ENCODE measurements at places on chromosomes 16 and 17.

DNA sequence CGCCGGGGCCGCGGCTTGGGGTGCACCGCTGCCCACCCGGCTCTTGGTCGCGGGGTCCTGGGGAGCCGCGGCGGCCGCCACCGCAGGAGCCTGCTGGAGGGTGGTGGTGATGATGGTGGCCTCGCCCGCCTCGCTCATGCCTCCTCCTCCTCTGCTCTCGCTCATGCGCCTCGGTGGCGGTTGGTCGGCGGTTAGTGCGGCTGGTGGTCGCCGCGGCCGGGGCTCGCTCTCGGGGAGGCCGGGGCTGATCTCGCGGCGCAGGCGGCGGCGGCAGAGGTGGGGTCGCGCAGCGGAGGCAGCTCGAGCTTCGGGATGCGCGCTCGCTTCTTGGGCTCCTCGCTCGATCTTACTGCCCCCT is 41.6 kb downstream of the AHSP start:
- no peak for DNase-seq

- DNase-seq, result peak; percentile 35
Observed at GRCh38 chr17:55420776-55421178, 858 bp downstream of the MMD start.

GRCh38 chr17:17892009-17892408 is 55.2 kb upstream of the SREBF1 start:
- DNase-seq, result no peak

- DNase-seq, result no peak
Observed at GRCh38 chr17:55433629-55434422, 12.2 kb upstream of the MMD start.

GRCh38 chr17:78356101-78356713 is 3.7 kb downstream of the SOCS3 start:
- DNase-seq, result peak; percentile 94

GRCh38 chr17:75102385-75102821 is 7.4 kb upstream of the ARMC7 start:
- no peak for DNase-seq

DNA sequence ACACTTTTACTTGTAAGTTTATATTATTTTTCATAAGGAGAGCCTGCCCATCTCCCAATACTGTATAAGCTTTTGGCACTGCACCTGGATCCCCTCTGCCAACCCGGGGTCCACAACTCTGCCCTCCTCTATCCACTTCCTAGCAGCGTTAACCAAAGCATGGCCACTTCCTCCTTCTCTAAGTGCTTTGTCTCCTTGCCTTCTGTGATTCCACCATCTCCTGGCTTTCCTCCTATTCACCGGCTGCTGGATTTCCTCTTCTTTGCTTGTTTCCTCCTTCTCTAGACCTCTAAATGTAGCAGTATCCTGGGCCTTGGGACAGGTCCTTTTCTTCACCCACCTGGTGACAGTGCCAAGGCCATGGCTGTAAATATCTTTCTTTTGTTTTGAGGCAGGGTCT is 20.0 kb upstream of the WFIKKN2 start:
- no peak for DNase-seq

GRCh38 chr17:79948945-79949655 is 86.6 kb downstream of the TBC1D16 start:
- DNase-seq, result no peak

DNA sequence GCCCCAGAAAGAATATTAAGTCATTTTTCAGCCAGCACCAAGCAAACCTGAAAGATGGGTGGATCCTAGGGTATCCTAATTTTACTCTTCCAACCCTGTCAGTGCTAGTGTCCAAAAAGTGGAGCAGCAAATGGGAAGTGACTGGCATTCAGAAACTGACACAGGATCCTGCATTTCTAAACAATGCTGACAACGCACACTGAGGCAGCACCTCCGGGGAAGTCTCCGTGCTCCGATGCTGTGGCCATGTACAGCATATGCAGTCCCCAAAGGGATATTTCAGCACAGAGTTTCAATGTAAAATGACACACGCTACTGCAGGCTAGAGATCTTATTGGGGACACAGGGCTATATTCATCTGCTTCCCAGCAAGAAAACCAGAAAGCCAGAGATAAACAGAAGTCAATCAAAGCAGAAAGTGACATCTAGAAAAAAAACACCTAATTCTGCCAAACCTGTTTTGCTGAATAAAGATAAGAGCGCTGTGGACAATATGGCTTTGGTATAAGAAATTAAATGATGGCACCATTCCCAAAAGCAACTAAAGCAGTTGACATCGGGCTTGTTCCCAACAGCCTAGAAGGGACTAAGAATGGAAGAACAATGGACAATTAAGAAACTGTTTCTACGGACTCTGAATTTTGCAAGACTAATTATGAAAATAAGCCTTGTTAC is 17.3 kb downstream of the XYLT1 start:
- no peak for DNase-seq

GRCh38 chr17:29166507-29166887 is 13.7 kb downstream of the MYO18A start:
- DNase-seq, result no peak

DNA sequence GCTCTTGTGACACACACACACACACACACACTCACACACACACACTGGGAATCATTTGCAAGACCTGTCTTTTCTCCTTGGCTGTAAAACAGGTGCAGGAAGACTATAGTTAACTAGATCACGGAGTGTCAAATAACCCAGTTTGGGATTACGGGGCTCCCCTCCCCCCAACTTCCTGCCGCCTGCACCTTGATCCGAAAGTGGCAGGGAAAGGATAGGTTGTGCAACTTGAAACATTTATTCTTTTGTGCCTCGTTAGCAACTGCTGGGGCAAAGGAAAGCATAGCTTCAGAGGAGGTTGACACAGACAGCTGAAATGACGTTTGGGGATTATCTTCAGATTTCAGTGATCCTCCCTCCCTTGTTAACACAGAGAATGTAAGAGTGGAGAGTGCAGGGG is 149.5 kb downstream of the NTN1 start:
- no peak for DNase-seq

GRCh38 chr17:78089576-78090281 is 38.8 kb downstream of the TMC6 start:
- DNase-seq, result no peak

GRCh38 chr17:50219939-50220465 is 18.6 kb upstream of the COL1A1 start:
- DNase-seq, result no peak

GRCh38 chr17:38777641-38778250 is 21.6 kb downstream of the PIP4K2B start:
- DNase-seq, result no peak

GRCh38 chr17:74408815-74409214 is 23.1 kb upstream of the GPRC5C start:
- DNase-seq, result no peak

DNA sequence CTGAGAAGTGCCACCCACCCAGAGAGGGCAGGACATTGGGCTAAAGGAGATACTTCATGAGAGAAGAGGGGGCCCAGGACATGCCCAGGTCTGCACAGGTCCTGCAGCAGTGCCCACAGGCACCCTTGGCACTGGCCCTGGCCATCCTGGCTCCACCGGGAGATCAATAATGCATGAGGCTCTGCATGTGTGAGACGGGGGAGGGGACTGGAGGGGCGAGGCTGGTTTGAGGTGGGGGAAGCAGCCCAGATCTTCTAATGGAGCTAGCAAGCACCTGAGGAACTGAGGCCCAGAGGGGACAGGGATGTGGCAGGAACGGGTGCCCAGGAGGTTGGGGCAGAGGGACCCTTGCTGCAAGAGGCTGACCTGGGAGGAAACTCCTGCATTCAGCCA is 567 bp downstream of the OSBPL7 start:
- DNase-seq, result no peak

GRCh38 chr17:78963378-78963777 is 16.3 kb downstream of the LGALS3BP start:
- no peak for DNase-seq

DNA sequence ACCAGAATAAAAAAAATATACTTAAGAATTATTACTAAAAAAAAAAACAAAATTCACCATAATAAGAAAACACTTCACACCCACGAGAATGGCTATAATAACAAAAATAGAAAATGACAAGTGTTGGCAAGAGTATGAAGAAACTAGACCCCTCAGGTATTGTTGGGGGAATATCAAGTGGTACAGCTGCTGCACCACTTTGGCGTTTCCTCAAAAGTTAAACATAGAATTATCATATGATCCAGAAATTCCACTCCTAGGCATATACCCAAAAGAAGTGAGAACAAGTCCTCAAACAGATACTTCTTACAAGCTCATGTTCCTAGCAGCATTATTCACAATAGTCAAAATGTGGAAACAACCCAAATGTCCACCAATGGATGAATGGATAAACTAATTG is 26.3 kb downstream of the AMFR start:
- DNase-seq, result no peak

DNA sequence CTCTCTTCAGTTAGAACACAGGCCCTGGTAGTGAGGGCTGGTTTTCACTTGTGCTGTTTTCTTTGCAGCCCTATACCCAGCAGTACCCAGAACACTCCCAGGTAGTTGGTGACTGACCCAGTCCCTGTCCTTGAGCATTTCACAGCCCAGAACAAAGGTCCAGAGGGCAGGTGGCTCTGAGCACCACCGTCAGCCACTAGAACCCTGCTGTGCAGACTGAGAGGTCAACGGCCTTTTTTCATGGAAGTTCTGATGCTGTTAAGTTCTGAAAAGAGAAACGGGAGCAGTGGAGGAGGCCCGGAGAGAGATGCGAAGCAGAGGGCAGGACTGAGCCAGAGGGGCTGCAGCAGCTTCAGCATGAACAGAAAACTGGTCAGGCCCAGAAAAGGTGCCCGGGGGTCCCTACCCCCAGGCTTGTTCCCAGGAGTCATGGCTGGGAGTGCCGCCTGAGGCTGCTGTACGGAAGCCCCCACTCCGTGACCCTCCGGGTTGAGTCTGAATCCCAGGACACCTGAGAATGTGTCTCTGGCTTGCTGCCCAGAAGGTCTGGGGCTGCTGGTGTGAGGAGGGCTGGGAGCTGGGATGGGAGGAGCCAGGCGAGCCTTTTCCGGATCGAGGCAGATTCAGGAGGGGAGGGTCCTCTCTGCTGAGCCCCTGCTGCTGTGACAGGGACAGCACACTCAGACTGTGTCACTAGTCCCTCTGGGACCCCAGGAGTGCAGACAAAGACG is 8.7 kb downstream of the ZNF276 start:
- no peak for DNase-seq

GRCh38 chr17:74006371-74006770 is 197.1 kb upstream of the RPL38 start:
- no peak for DNase-seq

DNA sequence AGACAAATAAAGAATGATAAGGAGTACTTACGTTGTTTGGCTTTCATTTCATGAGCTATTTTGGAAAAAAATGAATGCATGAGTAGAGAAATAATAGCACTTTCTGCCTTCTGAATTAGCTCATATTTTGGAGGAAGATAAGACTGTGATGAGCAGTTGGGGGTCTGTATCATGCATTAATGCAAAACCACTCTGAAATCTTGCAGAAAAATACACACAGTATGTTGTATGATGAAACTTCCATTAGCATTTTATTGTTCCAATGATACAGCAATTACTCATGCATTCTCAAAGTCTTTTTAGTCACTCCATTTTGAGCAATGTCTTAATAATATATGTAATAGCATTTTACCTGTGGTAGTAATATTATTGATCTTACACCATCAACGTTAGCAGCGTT is 571.0 kb downstream of the CDH8 start:
- DNase-seq, result no peak

GRCh38 chr17:2397247-2398171 is 3.4 kb downstream of the MNT start:
- DNase-seq, result no peak

DNA sequence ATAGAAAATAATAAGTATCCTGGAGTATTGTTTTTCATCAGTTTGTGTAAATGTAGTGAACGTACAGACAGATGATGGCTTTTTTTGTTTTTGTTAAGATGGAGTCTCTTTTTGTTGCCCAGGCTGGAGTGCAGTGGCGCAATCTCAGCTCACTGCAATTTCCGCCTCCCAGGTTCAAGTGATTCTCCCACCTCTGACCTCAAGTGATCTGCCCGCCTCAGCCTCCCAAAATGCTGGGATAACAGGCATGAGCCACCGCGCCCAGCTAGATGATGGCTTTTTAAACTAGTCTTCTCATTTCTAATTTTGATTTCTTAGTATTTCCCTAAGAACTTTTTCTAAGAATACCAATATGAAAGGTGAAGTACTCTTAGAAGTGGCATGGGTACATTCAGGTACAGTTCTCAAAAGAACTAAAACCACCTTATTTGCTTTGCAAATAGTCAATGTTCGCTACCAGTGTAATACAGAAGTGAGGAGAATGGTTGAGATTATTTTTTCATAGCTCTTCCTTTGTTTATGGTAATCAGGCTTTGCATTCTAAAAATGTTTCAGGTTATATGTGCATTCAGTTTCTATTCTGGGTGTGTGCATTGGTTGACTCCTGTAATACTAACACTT is 34.2 kb downstream of the TTC19 start:
- no peak for DNase-seq

DNA sequence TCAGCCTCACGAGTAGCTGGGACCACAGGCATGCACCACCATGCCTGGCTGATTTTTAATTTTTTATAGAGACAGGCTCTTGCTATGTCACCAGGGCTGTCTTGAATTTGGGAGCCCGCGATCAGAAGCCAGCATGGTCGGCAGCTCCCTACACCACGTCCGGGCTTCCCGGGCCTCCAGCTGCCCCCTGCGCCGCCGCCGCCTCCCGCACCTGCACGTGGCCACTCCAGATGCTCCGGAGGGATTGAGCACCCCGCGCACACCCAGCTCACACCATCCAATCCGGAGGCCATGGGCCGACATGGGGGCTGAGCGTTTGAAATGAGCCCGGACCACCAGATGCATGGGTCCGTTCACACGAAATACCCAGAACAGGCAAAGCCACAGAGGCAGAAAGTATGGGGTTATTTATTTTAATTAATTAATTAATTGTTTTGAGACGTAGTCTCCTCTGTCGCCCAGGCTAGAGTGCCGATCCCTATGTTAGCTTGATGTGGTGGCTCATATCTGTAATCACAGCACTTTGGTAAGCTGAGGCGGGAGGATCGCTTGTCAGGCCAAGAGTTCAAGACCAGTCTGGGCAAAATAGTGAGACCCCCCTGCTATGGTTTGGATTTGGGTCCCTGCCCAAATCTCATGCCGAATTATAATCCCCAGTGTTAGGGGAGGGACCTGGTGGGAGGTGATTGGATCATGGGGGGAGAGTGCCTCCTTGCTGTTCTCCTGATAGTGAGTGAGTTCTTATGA is 17.1 kb upstream of the PDXDC1 start:
- no peak for DNase-seq

GRCh38 chr17:62064791-62065563 is at the start of gene MED13:
TSS of gene MED13 (minus strand) at chr17:62065278. CDS start at chr17:62065205, 73 bp downstream.
- DNase-seq, result peak; percentile 61
